ENCODE measurements at places on chromosomes 13 and 19.

- DNase-seq: no peak
Measured at GRCh38 chr13:21012211-21012610, 49.2 kb downstream of the LATS2 start.

- DNase-seq: no peak
Measured at GRCh38 chr13:24261566-24261965, 47.8 kb upstream of the C1QTNF9 start.

DNA sequence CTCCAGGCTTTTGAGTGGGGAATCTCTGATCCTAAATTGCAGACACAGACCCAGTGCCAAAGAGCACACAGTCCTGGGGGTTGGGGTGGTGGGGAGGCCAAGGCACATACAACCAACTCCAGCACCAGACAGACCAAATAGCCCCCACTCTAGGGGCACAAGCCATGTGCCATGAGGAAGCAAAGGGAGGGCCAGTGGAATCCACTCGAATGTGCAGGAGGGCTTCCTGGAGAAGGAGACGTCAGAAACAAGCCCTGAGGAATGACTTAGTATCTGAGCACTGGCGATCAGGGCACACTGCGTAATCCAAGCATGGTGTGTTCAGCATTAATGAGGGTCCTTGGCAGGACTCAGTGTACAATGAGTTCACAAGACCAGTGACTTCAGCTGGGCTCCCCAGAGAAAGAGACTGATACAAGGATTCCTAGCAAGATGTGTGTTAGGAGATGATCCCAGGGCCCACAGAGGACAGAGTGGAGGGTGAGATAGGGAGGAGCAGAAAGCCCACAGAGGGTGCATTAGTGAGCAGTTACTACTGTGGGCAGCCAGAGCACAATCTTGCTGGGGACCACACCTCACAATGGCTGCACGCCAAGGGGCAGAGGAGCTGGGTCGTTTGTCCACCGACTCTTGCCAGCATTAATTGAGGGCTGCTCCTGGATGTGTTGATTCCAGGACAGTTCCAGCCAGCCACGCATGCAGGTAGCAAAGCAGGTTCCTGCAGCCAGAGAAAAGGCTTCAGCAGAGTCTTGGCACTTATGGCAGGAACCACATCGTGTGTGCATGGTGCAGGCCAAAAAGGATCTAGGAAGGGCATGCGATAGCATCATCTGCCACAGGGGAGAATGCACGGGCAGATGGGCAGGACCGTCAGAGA is 152.6 kb upstream of the VSTM2B start:
- DNase-seq: no peak

- no peak for DNase-seq
Measured at GRCh38 chr13:67204764-67205163, 25.4 kb downstream of the PCDH9 start.

DNA sequence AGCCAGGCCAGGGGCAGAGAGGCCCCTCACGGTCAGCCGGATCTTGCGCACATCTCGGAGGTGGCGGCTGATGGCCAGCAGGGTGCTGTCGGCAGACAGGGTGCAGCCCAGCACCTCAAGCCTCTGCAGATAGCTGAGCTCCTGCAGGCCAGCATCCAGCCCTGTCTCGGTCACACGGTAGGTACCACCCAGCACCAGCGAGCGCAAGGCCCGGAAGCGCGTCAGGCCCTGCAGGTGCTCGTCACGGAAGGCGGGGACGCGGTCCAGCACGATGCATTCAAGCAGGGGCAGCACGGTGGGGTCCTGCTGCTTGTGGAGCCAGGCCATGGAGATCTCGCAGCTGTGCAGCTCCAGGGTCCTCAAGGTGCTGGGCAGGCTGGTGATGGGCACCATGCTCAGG is 7.7 kb downstream of the FBXL12 start:
- DNase-seq: no peak
